Keratinocyte (primary cell): ENCODE measurements at places on chromosomes 13 and 19. TPM values are rescaled to one million over a fixed set of nuclear protein-coding genes. Genes with fewer than 3 reads are reported as not detected.

The FCGBP gene
- polyA plus RNA-seq: 0.02 to 0.12 TPM (median 0.10 TPM) in 3 replicates

The KLK13 gene
- 2.0 to 4.4 TPM (median 2.8 TPM) in 3 replicates for polyA plus RNA-seq

The MAST1 gene
- polyA plus RNA-seq: 0.09 to 0.13 TPM (median 0.11 TPM) in 3 replicates

DNA sequence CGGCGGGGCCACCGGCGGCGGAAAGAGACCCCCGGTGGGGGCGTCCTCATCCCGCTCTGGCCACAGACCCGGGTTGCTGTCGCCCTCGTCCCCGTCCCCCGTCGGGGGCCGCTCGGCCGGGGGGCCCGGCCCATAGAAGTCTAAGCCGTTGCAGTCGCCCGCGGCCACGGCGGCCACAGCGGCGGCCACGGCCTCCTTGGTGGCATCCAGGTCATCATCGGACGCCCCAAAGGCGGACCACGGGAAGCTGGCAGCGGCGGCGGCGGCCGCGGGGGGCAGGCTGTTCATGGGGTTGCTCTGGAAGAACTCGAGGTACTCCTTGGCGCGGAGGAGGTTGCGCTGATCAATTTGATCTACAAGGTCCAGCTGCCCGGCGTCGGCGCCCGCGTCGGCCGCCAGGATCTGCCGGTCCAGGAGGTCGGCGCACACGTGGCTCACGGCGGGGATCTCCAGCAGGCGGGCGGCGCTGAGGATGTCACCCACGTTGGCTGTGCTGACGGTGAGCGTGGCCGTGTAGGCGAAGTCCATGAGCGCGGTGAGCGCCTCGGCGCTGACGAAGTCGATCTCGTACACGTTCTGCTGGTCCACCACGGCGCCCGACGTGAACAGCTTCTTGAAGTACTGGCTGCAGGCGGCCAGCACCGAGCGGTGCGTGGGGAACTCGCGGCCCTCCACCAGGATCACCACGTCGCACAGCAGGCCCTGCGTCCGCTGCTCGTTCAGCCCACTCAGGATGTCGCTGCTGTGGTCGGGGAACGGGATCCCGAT, 12.1 kb downstream of the ZBTB7A start:
- no peaks in the 10 kb centered on the region for H3K27me3 ChIP-seq

DNA sequence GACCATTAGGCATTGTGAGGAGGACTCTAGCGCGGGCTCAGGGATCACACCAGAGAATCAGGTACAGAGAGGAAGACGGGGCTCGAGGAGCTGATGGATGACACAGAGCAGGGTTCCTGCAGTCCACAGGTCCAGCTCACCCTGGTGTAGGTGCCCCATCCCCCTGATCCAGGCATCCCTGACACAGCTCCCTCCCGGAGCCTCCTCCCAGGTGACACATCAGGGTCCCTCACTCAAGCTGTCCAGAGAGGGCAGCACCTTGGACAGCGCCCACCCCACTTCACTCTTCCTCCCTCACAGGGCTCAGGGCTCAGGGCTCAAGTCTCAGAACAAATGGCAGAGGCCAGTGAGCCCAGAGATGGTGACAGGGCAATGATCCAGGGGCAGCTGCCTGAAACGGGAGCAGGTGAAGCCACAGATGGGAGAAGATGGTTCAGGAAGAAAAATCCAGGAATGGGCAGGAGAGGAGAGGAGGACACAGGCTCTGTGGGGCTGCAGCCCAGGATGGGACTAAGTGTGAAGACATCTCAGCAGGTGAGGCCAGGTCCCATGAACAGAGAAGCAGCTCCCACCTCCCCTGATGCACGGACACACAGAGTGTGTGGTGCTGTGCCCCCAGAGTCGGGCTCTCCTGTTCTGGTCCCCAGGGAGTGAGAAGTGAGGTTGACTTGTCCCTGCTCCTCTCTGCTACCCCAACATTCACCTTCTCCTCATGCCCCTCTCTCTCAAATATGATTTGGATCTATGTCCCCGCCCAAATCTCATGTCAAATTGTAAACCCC, 2.8 kb upstream of the CEACAM5 start:
- DNase-seq: no peak
- H3K4me3 ChIP-seq: no peak overlapping the region
- no peaks in the 10 kb centered on the region for H3K36me3 ChIP-seq
- H3K27ac ChIP-seq: no peak overlapping the region
- H3K4me1 ChIP-seq: no peaks in the 10 kb centered on the region

DNA sequence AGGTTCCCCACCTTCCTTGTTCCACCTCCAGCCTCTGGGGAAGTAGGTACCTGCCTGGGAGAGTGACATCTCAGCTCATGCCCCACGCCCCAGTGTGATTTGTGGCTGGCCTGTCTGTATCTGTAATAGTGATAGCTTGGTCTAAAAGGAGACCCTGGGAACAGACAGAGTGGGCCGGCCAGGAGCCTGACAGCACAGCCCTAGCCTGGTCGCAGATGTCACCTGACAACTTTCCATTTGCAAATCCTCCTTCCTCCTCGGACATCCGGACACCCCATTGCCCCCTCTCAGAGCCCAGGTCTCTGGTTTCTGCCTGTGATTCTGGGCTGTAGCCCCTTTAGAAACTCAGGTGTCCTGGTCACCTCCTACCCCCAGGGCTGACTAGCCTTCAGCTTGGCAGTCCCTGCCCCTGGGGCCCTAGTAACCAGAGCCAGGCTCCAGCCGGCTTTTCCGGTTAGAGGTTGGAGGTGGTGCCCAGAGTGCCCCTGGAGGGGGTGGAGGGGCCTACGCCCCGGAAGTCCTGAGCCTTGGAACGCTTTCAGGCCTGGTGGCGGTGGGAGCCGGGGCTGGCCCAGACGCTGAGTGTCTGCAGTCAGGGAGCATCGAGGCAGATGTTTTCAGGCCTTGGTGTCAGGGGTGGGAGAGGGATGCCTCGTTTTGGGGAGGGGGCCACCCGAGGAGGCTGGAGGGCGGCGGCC, 6.5 kb downstream of the LRRC8E start:
- H3K4me3 ChIP-seq: no peak overlapping the region
- H3K36me3 ChIP-seq: peaks cover 11% of the 10 kb centered on the region
- H3K4me1 ChIP-seq: peaks cover 29% of the 10 kb centered on the region
- DNase-seq: no peak
- H3K27me3 ChIP-seq: no peaks in the 10 kb centered on the region
- peak overlapping the region; percentile 61 for H3K27ac ChIP-seq
